ENCODE measurements at places on chromosomes 3 and 15.

DNA sequence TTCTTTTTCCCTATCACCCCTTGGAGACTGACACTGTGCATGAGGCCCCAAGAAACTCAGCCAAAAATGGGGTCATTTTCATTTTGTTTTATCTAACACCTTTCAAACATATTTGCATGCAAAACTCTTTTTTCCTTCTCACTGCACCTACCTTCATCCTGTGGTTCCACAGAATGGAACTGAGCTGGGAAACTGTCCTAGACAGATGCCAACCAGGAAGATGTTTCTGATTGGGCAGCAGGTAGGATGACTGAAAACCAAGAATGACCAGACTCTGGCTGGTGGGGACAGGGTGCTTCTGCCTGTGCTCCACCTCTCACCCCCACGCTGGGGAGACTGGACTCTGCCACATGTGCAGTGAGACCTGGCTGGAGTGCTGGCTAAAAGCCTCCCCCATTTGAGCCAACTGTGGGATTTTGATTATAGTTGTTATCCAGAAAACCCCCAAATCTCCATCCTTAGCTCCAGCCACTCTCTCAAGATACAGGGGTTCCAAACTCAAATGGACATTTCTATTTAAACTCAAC is 5.2 kb downstream of the PPIB start:
- DNase-seq: no peak

DNA sequence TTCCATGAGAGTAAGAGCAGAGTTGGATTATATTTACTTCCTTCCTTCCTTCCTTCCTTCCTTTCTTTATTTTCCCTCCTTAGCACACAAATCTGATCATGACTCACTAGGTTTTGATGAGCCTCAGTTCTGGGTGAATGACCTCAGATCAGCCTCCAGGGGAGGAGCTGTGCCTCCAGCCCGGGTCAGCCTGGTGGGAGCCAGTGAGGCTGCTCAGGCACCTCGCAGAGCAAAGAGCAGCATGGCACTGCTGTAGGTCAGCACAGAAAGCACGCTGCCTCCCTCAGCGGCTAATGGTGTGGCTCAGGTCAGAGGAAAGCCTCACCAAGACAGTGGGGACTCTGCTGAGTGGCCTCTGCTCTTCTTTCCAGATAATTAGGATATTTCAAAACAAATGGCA is 108.5 kb downstream of the SYNPR start:
- no peak for DNase-seq

GRCh38 chr15:99164119-99164518 is 59.2 kb downstream of the SYNM start:
- no peak for DNase-seq

DNA sequence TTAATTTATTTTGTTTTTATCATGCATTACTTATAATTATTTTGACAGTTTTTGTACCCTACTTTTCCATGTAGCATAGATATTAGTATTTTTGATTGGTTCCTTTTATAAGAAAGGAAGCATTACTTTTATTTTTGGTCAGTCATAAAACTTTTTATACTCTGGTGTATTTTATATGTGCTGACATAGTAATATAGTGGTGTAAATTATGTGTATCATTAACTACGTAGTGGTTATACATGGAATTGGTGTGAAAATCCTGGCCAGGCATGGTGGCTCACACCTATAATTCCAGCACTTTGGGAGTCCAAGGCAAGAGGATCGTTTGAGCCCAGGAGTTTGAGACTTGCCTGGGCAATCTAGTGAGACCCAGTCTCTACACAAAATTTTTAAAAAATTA is 18.8 kb upstream of the NIPA2 start:
- no peak for DNase-seq

DNA sequence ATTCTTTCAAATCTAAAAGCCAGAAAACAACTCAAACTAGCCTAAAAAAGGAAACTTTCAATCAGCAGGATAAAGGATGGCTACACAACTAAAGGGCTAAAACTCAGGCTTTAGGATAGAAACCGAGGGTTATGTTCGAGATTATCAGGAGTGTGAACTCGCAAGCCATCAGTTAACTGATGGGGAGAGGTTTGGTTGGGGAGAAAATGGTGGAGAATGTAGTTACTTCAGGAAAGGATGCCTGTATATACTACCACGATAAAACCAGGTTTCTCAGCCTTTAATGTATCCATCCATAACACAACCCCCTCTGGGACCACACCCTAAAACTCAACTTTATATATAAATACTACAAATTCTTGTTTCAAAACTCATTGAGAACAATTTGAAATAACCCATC is 22.2 kb downstream of the TRA2B start:
- DNase-seq: no peak

- no peak for DNase-seq
Observed at GRCh38 chr15:64828985-64829384, 3.5 kb upstream of the PIF1 start.

DNA sequence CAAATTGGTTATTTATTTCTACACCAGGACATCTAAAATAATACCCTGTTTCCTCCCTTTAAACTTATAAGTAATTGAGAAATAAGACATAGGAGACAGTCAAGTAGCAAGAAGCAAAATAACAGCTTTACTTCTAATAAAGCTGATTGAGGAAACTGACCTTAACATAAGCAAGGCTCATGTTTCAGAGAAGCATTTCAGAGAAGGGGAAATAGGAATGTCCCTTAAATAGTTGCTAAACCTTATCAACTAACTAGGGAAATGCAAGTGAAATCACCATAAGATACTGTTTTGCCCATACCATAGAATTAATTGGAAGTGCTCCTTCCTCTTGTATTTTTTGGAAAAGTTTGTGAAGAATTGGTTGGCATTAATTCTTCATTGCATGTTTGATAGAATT is 84.9 kb downstream of the B3GALNT1 start:
- no peak for DNase-seq

DNA sequence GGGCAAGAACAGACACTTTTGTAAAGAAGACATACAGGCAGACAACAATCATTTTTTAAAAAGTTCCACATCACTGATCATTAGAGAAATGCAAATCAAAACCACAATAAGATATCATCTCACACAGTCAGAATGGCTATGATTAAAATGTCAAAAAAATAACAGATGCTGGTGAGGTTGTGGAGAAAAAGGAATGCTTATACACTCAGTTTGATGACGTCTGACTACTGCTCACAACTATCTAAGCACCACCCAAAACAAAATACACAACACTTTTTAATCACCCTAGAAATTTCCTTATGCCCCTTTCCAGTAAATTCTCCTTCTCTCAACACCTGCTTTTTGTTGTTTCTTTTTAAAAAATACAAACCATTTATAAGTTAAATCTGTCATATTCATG is 228.8 kb downstream of the ISL2 start:
- no peak for DNase-seq

GRCh38 chr15:57281321-57281720 is 95.0 kb upstream of the CGNL1 start:
- DNase-seq: no peak

DNA sequence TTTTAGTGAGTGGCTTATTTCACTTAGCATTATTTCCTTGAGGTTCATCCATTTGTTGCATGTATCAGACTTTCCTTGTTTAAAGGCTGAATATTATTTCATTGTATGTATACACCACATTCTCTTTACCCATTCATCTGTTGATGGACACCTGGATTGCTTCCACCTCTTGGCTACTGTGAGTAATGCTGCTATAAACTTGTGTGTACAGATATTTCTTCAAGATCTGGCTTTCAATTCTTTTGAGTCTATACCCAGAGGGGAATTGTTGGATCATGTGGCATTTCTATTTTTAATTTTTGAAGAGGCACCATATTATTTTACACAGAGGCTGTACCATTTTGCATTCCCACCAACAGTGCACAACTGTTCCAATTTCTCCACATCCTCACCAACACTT is 313.5 kb downstream of the RPLP1 start:
- DNase-seq: no peak

- DNase-seq: no peak
Observed at GRCh38 chr15:56244038-56244810, 545 bp upstream of the RFX7 start.

GRCh38 chr3:45409369-45409768 is 21.0 kb downstream of the LARS2 start:
- no peak for DNase-seq

- no peak for DNase-seq
Observed at GRCh38 chr3:67964596-67964995, 310.2 kb upstream of the SUCLG2 start.

DNA sequence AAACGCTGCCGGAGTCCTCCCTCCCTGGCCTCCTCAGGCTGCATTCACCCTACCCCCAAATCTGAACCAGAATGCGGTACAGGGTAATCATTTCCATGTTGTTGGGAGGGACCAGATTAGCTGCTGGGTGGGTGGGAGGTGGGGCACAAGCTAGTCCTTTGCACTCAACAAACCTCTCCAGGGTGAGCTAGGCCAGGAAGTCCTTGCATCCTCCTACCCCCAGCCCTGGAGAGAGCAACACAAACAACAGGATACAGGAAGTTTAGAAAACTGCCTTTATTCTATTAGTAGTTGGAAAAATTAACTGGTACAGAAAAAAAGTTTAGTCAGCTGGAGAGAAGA is 702 bp upstream of the GPX1 start:
- no peak for DNase-seq

DNA sequence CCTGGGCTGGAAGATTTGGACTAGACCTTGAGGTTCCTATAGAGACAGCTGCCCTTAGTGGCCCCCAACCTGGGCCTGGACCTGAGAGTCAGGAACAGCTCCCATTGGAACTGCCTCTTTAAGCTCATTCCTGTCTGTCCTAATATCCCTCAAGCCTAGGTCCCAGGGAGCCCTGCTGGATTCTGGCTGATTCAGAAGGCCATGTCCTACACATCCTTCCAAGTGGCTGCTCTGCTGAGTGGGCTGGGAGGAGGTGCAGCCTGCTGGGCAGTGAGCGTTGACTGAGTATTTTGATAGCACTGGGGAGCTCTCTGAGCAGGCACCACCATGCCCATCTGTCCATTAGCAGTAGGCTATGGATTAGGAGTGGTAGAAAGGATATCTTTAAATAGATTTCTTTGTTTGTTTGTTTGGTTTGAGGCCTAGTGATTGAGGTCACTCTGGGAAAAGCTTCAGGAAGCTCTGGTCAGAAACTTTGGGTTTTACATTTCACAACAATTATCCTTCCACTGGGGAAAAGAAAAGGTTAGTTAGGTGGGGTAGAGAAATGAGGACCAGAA is 54.6 kb upstream of the ATOSA start:
- DNase-seq: no peak

- no peak for DNase-seq
Observed at GRCh38 chr3:145063616-145064015, 1092.0 kb downstream of the DIPK2A start.

GRCh38 chr3:158785972-158786371 is 15.9 kb upstream of the MFSD1 start:
- no peak for DNase-seq

- DNase-seq: no peak
Observed at GRCh38 chr15:68789534-68790241, 31.0 kb downstream of the ANP32A start.

DNA sequence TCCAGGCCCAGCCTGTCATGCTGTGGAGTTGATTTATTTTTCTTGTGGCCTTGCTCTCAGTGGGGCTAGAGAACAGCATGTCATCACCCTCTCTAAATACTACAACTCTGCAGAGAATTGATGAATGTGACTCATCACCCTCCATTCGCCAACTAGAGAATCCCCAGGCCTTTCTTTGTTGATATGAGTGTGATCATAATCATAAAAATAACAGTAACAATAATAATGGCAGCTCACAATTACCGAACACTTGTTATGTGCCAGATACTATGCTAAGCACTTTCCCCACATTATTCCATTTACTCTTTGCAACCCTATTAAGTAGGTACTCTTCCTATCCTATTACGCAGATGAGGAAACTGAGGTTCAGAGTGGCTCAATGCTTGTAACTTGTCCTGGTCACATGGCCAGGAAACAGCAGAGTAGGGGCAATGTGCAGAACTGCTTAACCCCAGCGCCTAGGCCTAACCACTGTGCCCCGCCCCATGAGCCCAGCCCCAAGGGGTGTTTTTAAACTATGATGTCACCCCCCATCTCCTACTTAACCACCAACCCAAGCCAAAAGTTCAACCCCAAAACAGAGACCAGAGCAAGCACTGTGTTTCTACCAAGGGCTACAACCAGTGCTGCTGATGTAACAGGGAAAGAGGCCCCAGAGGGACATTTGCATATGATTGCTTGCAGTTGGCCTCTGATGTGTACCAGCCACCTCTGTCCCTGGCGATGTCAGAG is 104.5 kb downstream of the ADCY5 start:
- DNase-seq: no peak

- no peak for DNase-seq
Observed at GRCh38 chr3:40299130-40299720, 10.3 kb upstream of the EIF1B start.

GRCh38 chr3:194134231-194134756 is 1.7 kb upstream of the HES1 start:
- no peak for DNase-seq

DNA sequence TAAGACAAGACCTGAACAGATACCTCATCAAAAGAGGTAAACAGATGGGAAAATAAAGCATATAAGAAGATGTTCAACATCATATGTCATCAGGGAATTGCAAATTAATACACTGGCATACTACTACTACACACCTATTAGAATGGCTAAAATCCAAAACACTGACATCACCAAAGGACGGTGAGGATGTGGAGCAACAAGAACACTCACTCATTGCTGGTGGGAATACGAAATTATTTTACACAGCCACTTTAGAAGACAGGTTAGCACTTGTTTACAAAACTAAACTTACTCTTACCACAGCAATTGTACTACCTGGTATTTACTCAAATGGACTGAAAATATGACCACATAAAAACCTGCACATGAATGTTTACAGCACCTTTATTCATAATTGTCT is 119.6 kb downstream of the GSK3B start:
- no peak for DNase-seq

- no peak for DNase-seq
Observed at GRCh38 chr3:45795882-45796765, at the start of gene SLC6A20. Gene SLC6A20, minus strand, starts transcription at chr3:45796536. Its CDS starts 117 bp downstream, at chr3:45796419.

- no peak for DNase-seq
Observed at GRCh38 chr15:35168464-35168863, 83.4 kb upstream of the NANOGP8 start.

DNA sequence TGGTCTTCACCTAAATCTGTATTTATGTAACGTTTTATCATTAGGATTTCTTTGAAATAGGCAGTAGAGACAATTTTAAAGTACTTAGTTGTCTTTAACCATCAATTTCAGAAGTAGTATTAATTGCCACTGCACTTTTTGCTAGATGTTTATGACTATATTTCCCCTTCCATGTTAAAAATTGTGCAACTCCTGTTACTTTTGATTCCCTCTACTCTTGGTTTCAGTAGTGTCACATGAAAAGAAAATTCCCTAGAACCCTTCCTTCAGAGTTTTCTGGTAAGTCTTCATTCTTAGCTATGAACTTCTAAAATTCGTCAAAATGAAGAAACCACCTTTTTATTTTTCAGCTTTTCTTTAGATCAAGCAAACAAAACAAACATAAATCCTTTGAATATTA is 7.1 kb downstream of the PIAS1 start:
- DNase-seq: no peak

Data from GM12891 (cell line).